ENCODE measurements at places on chromosomes 4 and X.
A peak's percentile ranks its signal among the peaks of the same experiment; 100 is the strongest.

GRCh38 chr4:187814737-187815465 lies 180.7 kb upstream of the ZFP42 start:
- DNase-seq, result peak; percentile 4

- DNase-seq, result no peak
Observed at GRCh38 chrX:39580043-39580442, 517.7 kb downstream of the BCOR start.

DNA sequence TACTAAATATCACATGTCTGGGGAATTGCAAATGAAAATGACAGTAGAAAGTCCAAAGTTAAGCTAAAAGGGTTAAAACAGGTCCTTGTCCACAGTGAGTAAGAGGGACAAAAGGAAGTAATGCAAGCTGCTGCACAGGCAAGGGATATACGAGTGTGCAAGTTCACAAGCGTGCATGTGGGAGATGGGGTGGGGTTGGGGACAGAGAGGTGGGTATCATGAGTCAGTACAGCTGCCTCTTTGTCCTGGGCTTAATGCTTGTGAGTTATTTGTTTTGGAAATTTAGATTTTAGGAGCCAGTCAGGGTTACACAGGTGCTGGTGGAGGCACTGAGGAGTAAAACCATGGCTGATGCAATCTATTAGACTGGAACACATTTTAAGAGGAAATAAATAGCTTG lies 3.3 kb upstream of the GPRASP2 start:
- no peak for DNase-seq

- no peak for DNase-seq
Observed at GRCh38 chrX:4579999-4580398, 866.5 kb upstream of the PRKX start.

Measured in fibroblast of the conjunctiva (primary cell).